Effector memory CD8-positive, alpha-beta T cell (primary cell): ENCODE measurements at places on chromosomes 3 and 15.

GRCh38 chr3:64257100-64257755, 32.0 kb upstream of the PRICKLE2 start:
- DNase-seq, result no peak

- no peak for DNase-seq
Observed at GRCh38 chr3:134617608-134618477, 33.0 kb downstream of the KY start.

DNA sequence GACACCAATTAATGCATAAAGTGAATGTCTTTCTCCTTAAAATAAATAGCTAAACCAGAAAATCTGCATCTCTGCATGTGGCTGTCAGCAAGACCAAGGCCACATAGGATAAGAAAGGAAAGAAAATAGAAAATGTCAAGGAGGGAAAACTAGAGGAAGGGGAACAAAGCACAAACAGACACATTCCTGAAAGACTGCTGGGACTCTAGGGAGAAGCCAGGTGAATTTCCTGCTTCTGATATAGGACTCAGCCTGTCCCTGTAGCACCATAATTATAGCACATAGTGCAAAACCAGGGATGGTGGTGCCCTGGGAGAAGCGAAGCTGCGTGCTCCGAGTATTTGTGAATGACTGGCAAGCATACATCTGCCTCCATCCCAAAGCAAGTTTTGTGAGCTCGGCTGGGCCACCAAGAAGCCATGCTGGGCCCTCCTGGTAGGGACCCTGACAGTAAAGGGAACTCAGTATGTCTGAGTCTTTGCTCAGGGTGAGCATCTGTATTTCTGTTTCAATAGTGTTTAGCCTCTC, 14.2 kb downstream of the FSTL1 start:
- no peak for DNase-seq

DNA sequence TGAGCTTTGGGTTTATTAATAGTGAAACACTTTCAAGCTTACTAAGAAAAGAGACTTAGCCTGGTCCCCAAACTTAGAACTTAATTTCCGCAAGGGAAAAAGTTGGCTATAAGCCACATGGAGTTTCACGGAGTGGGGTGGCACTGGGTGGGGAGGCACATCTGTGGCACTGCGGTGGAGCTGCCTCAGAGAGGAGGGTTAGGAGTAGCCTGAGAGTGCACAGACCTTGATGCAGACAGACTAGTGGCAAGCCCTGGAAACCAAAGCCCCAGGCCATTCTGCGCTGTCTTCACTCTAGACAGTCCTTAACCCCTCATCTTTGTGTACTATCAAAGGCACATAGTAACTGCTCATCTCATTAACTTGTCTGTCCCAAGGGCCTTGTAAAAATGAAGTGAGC, 22.0 kb downstream of the CXCR6 start:
- DNase-seq, result no peak
